HAP-1 (cell line): ENCODE measurements at places on chromosomes 6 and 20.

DNA sequence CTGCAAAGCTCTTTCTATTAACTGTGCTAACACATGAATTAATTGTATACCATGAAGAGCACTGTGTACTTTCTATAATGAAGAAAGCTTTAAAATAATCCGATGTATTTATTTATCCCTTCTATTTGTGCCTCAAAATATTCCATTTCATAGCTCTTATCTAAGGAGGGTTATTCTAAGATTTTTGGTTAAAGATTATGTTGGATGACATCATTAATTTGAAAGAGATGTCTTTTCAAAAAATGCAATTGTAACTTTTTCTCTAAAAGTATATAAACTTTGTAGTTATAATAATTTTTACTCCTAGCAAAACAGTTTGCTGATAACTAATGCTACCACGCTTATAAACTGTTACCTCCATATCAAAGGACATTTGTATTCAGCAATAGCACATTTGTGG lies 192.4 kb upstream of the HSF2 start:
- DNase-seq, result no peak

- DNase-seq, result no peak
Observed at GRCh38 chr6:47788498-47788884, 6.7 kb downstream of the OPN5 start.

DNA sequence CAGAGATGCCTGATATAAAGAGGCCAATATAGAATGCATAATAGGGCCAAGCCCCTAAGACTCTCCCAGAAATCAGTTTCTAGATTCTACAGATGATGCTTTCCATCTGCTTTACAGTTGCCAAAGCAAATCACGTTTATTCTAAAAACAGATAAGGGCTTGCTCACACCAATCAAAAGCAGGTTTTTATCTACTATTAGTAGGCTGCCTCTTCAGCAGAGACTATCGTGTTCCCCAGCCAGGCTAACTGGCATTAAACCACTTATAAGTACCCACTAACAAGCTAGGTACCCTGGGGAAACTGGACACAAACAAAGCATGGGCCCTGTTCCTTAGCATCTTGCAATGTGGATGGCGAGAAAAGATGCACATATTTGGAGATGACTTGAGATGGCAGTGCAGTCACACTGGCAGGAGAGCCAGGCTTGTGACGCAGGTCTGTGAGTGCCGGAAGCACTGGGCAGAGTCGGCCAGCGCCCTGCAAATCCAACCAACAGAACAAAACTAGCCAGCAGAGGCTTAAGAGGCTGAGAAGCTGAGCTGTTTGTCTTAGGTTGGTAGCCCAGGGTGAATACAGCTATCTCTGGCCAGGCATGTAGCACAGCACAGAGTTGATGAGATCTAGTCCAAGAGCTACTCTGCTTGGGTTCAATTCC lies 73.4 kb downstream of the GFOD1 start:
- DNase-seq, result no peak

- DNase-seq, result no peak
Observed at GRCh38 chr20:3777381-3777715, 3.9 kb downstream of the SPEF1 start.

- DNase-seq, result no peak
Observed at GRCh38 chr20:16243470-16243869, 329.8 kb downstream of the KIF16B start.

GRCh38 chr20:37914672-37915433 lies 11.9 kb downstream of the VSTM2L start:
- peak; percentile 15 for DNase-seq

DNA sequence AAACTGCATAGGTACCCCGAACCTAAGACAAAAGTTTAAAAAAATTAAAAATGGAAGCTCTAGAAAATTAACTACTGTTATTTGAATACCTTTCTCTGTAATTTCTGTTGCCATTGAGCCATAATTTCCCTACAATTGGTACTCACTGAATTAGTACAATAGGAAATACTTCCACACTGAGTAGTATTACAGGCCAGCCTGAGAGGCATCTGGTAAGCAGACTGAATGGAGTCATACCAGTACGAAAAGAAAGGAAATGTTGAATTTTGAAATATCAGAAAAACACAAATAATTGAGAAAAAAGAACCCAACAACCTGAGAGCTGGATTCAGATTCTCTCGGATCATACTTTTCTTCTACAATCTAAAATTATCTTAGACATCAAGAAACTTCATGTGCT lies 791.3 kb downstream of the TENT5A start:
- DNase-seq, result no peak

DNA sequence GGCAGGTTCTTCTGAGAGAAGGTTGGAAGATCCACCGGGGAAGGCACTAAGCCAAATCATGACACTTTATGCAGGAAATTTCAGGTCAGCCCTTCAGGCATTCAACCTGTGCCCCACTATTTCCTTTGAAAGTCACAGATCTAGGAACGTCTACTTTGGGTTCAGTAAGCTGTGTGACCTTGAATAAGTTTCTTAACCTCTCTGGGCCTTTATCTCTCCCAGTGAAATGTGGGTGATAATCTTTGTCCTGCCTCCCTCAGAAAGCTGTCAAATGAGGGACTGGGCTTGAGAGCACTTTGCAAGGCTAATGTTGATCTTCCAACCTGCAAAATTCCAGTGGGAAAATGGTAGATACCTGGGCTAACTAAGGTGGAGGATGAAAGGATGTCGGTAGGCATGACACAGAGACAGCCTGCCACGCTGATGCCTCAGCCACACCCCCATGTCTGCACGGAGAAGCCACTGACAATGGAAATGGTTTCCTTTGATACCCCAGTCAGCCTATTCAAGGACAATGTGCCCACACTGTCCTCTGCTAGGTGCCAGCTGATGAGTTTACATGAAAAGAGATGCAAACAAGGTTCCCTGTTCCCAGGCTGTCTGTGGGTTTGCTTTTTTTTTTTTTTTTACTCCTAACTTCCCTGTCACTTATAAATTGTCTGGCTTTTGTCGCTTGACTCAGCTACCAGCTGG lies 9.3 kb downstream of the BNIP5 start:
- no peak for DNase-seq

GRCh38 chr6:42454428-42454791 lies 2.7 kb upstream of the TRERF1 start:
- DNase-seq, result no peak

DNA sequence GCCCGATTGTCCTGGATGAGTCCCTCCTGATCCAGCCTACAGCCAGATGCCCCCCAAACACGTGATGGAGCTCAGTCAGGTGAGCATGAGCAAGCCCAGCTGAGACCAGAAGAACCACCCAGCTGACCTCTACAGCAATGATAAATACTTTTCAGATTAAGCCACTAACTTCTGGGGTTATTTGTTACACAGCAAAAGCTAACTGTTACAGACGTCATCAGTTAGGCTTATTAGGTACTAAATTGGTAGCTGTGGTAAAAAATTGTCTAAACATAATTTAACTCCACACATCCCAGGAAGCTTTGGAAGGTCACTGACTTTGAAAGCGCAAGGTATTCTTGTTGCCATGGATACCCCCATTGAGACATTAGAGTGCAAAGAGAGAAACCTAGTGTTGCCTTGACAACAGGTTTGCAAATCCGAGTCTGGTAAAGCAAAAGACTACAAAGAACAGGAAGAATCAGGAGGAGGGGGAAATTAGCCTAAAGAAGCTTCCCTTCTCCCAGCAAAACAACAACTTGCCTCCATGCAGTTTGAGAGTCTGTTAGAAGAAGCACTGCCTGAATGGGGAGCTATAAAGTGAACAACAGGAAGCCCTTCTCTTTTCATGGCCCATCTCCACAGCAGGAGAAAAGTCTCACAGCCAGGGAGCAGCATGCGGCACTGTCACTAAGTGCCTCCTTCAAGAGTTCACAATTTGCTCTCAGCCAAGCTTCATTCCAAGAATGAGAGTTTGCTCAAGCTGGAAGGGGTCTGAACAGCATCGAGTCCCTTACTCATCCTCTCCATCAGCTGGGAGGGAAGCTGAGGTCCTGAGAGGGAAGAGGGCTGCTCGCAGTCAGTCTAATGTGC lies 41.7 kb upstream of the ZNF831 start:
- no peak for DNase-seq

GRCh38 chr6:57313711-57314471 lies 3.5 kb upstream of the PRIM2 start:
- DNase-seq, result no peak

DNA sequence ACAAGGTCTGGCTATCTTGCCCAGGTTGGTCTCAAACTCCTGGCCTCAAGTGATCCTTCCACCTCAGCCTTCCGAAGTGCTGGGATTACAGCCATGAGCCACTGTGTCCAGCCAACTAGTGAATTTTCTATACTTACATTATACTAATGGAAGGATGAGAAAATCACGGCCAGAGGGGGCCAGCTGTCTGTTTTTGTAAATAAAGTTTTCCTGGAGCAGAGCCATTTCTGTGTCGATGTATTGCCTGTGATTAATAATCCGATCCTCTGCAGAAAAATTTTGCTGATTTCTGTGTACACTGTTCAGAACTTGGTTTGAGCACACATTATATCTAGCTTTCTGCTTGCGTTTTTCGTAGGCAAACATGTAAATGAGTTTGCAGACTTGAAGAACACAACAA lies 28.8 kb downstream of the PTPRT start:
- no peak for DNase-seq

GRCh38 chr20:39993742-39994141 lies 695.3 kb downstream of the MAFB start:
- DNase-seq, result no peak

- no peak for DNase-seq
Observed at GRCh38 chr6:143697076-143697800, 19.5 kb downstream of the PHACTR2 start.

DNA sequence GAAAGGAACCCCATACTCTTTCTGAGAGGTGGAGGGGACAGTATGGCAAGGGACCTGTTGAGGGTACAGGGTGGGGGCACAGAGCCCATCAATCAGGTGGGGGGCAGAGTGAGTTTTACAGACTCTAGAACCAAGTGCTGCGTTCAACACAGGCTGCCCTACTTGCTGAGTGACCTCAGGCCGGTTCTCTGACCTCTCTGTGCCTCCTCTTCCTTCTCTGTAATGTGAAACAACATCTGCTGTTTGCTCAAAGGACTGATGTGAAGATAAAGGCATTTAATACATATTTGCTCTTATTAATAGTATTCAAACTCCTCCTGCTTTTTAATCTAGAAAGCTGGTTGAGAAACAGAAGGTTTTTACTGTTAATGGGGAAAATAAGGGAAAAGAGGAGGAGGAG lies 25.9 kb upstream of the APMAP start:
- no peak for DNase-seq

DNA sequence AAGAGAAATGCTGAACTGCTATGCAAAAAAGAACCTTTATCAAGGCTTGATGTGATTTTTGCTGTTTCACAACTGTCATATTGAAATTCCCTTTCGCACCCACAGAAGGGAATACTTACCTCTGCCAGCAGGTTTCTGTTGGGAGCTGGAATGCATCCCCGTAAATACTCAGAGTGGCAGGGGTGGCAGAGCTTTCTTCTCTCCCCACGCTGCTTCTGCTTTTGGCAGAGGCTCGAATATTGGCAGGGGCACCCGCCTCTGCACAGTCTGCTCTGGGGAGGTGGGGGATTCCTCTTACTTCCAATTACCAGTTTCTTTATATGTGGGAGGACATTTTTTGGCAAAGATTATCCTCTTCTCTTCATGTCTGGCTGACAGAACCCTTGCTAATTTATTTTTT lies 28.4 kb downstream of the TMEM200A start:
- DNase-seq, result no peak

DNA sequence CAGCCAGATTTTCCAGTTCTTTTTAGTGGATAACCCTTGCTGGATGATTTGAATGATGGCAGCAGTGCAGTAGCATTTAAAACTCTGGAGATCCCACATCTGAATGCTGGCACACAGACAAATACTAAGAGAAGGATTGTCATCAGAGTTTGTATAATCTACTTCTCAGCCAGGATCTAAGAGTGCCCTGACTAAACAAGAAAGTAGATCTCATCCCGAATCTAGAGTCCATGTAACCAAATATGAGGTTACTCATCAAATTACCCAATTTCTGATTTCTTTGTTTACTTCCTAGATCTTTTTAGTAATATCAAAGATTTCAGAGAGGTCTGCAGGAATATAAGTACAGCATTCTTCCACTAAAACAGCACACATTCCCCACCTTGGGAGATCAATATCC lies 7.8 kb downstream of the TMC2 start:
- no peak for DNase-seq

GRCh38 chr20:23946206-23946605 lies 42.4 kb downstream of the GGTLC1 start:
- DNase-seq, result no peak

DNA sequence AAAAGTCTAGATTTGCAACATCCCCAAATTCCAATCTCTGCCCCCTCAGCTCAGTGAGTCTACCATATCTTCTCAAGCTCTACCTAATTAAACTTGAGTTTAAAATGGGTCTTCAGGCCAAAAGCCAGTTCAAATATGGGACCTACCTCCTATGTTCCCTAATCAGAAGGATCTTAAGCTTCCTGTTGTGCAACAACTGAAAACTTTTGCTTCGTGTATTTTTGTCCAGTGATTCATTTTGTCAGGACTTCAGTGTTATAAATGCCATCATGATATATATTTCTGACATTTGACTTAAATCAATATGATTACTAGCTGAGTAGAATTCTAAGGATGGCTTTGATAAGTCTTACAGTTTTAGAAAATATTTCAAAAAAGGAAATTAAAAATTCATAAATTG lies 622.6 kb upstream of the PTCHD4 start:
- DNase-seq, result no peak

DNA sequence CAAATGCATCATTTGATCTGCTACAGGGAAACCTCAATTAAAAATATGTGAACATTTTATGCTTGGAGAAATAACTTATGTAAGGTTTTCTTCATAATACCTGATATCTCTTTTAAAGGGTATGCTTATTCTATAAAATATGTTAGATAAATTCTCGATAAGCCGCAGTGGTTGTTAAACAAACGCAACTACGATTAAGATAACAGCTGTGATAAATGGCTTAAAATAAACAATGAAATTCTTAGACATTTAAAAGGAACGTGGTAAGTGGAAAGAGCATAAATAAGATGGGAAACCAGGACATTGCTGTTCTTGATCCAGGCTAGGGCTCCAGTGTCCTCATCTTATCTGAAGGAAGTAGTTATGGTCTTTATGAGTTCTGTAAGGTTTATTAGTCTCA lies 415.9 kb downstream of the CD83 start:
- DNase-seq, result no peak

DNA sequence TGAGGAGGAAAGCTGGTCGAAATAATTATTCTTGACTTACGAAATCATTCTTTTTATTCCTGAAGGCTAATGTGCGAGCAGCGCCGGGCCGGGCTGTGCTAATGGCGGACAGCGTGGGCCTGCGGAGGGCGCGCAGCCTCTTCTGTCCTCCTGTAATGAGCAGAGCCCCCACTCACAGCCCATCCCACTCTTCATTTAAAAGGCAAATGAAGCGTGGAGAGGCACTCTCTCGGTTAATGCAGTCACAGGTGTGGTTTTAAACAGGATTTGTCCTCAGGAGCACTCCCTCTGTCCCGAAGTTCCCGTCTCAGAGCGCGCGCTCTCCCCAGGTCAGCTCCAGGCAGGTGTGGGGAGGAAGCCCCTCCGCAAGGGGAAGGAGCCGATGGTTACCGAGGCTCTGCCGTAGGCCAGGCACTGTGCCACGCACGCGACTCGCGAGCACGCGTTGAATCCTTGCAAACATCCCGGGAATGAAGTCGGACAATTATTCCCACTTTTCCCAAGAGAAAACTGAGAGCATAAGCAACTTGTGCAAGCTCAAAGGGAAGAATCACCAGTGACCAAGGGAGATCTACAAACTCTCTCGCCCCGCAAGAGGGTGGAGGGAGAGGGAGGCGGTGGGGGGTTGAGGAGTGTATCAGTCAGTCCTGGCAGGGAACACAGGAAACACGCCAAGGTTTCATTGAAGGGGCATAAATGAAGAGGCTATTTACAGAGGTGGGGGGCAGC lies 35.5 kb upstream of the ZFAND3 start:
- DNase-seq, result no peak
